ENCODE measurements at places on chromosomes 7 and 10.

DNA sequence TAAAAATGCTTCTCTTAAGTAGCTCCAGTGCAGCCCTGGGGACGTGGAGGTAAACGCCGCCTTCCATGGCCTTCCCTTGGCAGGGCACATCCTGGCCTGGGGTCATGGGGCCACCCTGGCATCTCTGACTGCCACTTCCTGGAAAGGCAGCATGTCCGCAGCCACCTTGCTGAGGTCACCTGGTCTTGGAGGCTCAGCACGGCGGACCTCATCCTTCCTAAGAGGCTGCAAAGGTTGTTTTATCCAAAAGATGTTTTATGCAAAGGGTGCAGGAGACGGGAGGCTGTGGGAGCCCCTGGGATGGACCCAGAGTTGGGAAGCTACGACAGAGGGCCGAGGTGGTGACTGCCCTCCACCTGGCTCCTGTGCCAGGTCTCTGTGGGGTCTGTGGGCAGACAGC lies 106.0 kb downstream of the TCERG1L start:
- no peak overlapping the region for H3K4me3 ChIP-seq
- no peak for DNase-seq
- H3K27ac ChIP-seq, result no peak overlapping the region

GRCh38 chr10:75029857-75030256 lies 81.6 kb upstream of the SAMD8 start:
- H3K4me3 ChIP-seq, result no peak overlapping the region
- no peaks in the 10 kb centered on the region for H3K4me1 ChIP-seq
- H3K27ac ChIP-seq, result no peak overlapping the region
- H3K27me3 ChIP-seq, result no peaks in the 10 kb centered on the region

DNA sequence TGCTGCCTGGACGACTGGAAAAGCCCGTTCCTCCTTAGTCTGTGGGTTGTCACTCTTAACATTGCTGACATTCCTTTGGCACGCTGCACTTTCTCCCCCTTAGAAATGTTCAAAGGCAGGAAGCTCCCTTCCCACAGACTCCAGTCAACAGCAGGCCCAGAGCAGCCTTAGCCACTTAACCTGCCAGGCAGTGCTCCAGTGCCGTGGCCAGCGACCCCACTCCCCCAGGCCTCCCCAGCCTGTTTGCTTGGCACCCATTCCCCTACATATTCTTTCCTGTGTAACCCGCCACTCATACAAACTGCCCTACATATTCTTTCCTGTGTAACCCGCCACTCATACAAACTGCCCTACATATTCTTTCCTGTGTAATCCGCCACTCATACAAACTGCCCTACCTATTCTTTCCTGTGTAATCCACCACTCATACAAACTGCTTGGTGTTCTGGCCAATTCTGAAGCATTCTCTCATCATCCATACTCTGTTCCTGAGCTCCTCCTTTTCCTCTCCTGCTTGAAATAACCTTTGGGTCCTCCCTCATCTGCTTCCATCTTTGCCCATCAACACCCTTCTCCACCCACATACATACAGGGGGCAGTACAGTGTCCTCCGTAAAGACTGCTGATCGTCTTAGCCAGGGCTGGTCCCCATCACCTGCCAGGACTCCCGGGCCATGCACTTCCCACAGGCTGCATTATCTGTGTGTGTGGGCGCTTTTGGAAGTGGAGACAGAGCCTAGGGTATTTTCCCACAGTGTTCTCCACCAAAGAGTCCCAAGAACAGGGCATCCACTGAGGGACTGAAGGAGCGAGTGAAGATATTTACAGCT lies 57.3 kb downstream of the ADARB2 start:
- no peak overlapping the region for H3K4me3 ChIP-seq
- H3K36me3 ChIP-seq, result no peaks in the 10 kb centered on the region
- H3K27ac ChIP-seq, result no peak overlapping the region
- peaks cover 5% of the 10 kb centered on the region for H3K4me1 ChIP-seq
- H3K27me3 ChIP-seq, result no peaks in the 10 kb centered on the region
- DNase-seq, result no peak

DNA sequence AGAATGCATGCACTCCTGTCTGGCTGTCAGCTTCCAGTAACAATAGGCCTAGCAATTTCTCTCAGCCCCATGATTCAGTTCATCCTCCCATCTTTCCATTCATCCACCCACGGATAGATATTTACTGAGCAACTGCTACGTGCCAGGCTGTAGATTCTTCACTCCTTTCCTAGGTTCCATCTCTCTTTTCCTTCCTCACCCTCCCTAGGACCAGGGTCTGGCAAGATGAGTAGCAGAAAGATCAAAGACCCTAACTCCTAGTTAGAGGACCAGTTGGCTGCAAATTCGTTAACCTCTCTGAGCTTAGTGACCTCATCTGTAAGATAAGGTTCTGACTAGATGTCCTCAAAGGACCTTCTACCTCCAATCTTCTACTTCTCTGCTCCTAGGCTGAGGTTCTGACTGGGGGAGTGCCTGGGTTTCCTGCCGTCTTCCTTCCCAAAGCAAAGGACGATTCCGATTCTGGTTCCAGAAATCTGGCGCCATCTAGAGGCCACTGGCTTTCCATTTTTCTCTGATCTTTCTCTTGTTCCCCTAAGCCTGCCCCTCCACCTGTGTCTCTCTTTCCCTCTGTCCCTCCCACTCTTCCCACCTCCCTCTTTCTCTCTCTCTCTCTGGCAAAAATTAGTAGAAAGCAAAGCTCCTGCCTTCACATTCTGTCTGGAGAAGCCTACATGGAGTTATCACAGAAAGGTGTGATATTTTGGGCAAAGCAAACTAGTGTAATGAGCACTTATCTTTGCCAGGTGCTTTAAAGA lies 26.2 kb downstream of the TBATA start:
- H3K27ac ChIP-seq, result no peak overlapping the region
- no peaks in the 10 kb centered on the region for H3K36me3 ChIP-seq
- no peak overlapping the region for H3K4me3 ChIP-seq
- H3K27me3 ChIP-seq, result no peaks in the 10 kb centered on the region
- peaks cover 13% of the 10 kb centered on the region for H3K4me1 ChIP-seq
- DNase-seq, result peak; percentile 53

- H3K27ac ChIP-seq, result no peak overlapping the region
- no peaks in the 10 kb centered on the region for H3K36me3 ChIP-seq
- no peak overlapping the region for H3K4me3 ChIP-seq
- H3K27me3 ChIP-seq, result no peaks in the 10 kb centered on the region
- DNase-seq, result no peak
- H3K4me1 ChIP-seq, result no peaks in the 10 kb centered on the region
These were observed 18.5 kb upstream of the TRIM56 start for GRCh38 chr7:101066833-101067177.

DNA sequence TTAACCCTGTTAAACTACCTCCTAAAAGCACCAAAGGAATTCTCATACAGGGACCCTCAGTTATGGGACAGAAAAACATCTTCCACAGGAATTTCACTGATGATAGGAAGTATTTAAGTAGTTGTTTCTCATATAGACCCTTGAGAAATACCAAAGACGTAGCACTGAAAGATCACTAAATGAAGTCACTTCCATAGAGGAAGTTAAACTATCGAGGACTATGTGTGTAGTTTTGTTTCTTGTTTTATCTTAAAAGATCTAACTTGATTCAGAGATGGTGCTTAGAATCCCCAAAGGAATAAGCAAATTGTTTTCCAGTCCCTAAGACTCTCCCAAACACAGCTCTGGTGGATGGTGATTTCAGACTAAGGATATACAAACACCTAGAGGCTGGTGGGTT lies 94.8 kb upstream of the AFAP1L2 start:
- no peak for DNase-seq
- peaks cover 5% of the 10 kb centered on the region for H3K4me1 ChIP-seq
- no peaks in the 10 kb centered on the region for H3K27me3 ChIP-seq

- H3K4me1 ChIP-seq, result no peaks in the 10 kb centered on the region
- H3K4me3 ChIP-seq, result no peak overlapping the region
- H3K36me3 ChIP-seq, result no peaks in the 10 kb centered on the region
- no peak overlapping the region for H3K27ac ChIP-seq
- no peaks in the 10 kb centered on the region for H3K27me3 ChIP-seq
These were observed 205.6 kb downstream of the GRID1 start for GRCh38 chr10:86160890-86161585.

DNA sequence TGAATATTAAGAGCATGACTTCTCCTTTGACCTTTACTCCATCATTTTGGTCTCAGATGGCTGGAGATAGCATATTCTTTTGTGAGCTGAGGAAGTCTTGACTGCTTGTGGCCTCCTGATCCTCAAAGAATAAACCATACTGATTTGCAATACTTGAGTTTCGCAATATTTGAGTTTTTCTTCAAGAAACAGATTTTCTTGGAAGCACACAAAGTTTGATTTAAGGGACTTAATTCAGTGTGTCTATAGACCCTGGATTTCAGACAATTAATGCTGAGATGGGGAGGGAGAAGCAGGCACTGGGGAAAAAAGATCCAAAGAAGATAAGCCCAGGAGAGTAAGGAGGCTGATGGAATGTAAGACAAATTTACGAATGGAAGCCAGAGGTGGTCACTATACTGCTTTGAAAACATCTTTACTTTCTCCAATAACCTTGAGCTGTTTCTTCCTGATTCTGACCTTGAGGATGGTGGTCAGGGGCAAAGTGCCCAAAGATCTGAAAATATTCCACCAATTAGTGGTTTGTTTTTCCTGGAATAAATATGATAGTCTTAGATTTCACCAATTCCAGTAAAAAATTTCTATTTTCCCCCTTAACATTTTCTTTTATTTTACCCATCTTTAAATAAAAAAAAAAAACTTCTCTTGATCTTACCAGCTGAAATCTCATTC lies 7.5 kb downstream of the EPDR1 start:
- H3K36me3 ChIP-seq, result no peaks in the 10 kb centered on the region
- no peak for DNase-seq
- H3K27ac ChIP-seq, result no peak overlapping the region

All from H1 (cell line).